Calu3 (cell line): ENCODE measurements at places on chromosomes 3 and 15. TPM values are rescaled to one million over a fixed set of nuclear protein-coding genes. Genes with fewer than 3 reads are reported as not detected.

Gene HCLS1
- 1.2 and 2.5 TPM in 2 replicates for total RNA-seq

Gene FES
- total RNA-seq: 1.6 and 1.7 TPM in 2 replicates

Gene FILIP1L
- total RNA-seq: 2.4 and 5.2 TPM in 2 replicates

Gene ZNF35
- total RNA-seq: 11.3 and 11.8 TPM in 2 replicates

Gene NUP210
- 59.8 and 76.9 TPM in 2 replicates for total RNA-seq

Gene SEMA3G
- total RNA-seq: 0.12 and 0.33 TPM in 2 replicates

Gene KIF9
- 8.9 and 10.0 TPM in 2 replicates for total RNA-seq

Gene ZBED2
- total RNA-seq: 0.24 and 0.56 TPM in 2 replicates

Gene TRPC1
- total RNA-seq: 5.6 and 10.9 TPM in 2 replicates

Gene CPNE9
- not detected in 2 replicates for total RNA-seq

Gene TASOR
- 56.4 and 56.8 TPM in 2 replicates for total RNA-seq

Gene MORC1
- total RNA-seq: not detected in 2 replicates

Gene DCUN1D1
- 98.7 and 99.3 TPM in 2 replicates for total RNA-seq

Gene GHSR
- not detected in 2 replicates for total RNA-seq

Gene ZNF385D
- total RNA-seq: not detected in 2 replicates

Gene FBXW12
- total RNA-seq: not detected in 2 replicates

Gene RPSA
- 751 and 904 TPM in 2 replicates for total RNA-seq

Gene FAN1
- total RNA-seq: 6.3 TPM in 2 replicates

Gene DUOXA2
- 0.34 TPM in 1 of 2 replicates, not detected in the other for total RNA-seq

Gene RTP4
- 12.3 and 21.8 TPM in 2 replicates for total RNA-seq

Gene ADAMTS17
- total RNA-seq: 3.5 and 7.3 TPM in 2 replicates

Gene GASK1A
- total RNA-seq: 1.6 and 2.3 TPM in 2 replicates

Gene PARP3
- total RNA-seq: 15.0 and 20.4 TPM in 2 replicates

Gene GOLGA6D
- 0.27 TPM in 1 of 2 replicates, not detected in the other for total RNA-seq

Gene PFKFB4
- 3.6 and 5.1 TPM in 2 replicates for total RNA-seq

Gene GOLGA6L7
- total RNA-seq: not detected in 2 replicates

Gene PGBD4
- total RNA-seq: 1.3 TPM in 2 replicates

Gene WNT7A
- 2.7 and 3.5 TPM in 2 replicates for total RNA-seq

Gene ENTPD3
- total RNA-seq: 3.0 and 4.0 TPM in 2 replicates

Gene NOX5
- 0.14 and 0.20 TPM in 2 replicates for total RNA-seq

Gene TNFAIP8L3
- not detected in 2 replicates for total RNA-seq

Gene TWF2
- 48.1 and 49.1 TPM in 2 replicates for total RNA-seq

Gene LEO1
- total RNA-seq: 21.3 and 22.5 TPM in 2 replicates

Gene CD200R1
- not detected in 2 replicates for total RNA-seq

Gene VPS18
- 14.3 and 16.6 TPM in 2 replicates for total RNA-seq

Gene ATP13A5
- total RNA-seq: 0.66 TPM in 1 of 2 replicates, not detected in the other

Gene SAXO2
- 1.9 and 5.3 TPM in 2 replicates for total RNA-seq

Gene AGTR1
- total RNA-seq: 0.20 TPM in 1 of 2 replicates, not detected in the other

Gene VILL
- 52.6 and 86.8 TPM in 2 replicates for total RNA-seq

Gene KNG1
- not detected in 2 replicates for total RNA-seq

Gene CPLX3
- total RNA-seq: 0.21 and 0.29 TPM in 2 replicates

Gene ALDH1A3
- 666 and 983 TPM in 2 replicates for total RNA-seq

Gene TMPRSS7
- total RNA-seq: not detected in 2 replicates

Gene CHL1
- total RNA-seq: 0.73 and 1.0 TPM in 2 replicates

Gene IL1RAP
- 186 and 239 TPM in 2 replicates for total RNA-seq

Gene ERICH6
- total RNA-seq: 0.29 TPM in 1 of 2 replicates, not detected in the other

Gene LRRC34
- not detected in 2 replicates for total RNA-seq

Gene GMNC
- total RNA-seq: 0.24 and 0.29 TPM in 2 replicates

Gene OIP5
- total RNA-seq: 8.0 and 8.5 TPM in 2 replicates

Gene GOLGA8T
- not detected in 2 replicates for total RNA-seq

Gene ARNT2
- total RNA-seq: 1.3 and 3.6 TPM in 2 replicates

Gene TNNC1
- total RNA-seq: 25.5 and 26.5 TPM in 2 replicates

Gene BTD
- 7.7 and 9.4 TPM in 2 replicates for total RNA-seq

Gene PLSCR2
- 2.9 and 5.1 TPM in 2 replicates for total RNA-seq

Gene STRA6
- 5.9 and 8.4 TPM in 2 replicates for total RNA-seq
